Choroid plexus epithelial cell (primary cell): ENCODE measurements at places on chromosomes 7 and 10.
A peak's percentile ranks its signal among the peaks of the same experiment; 100 is the strongest.

DNA sequence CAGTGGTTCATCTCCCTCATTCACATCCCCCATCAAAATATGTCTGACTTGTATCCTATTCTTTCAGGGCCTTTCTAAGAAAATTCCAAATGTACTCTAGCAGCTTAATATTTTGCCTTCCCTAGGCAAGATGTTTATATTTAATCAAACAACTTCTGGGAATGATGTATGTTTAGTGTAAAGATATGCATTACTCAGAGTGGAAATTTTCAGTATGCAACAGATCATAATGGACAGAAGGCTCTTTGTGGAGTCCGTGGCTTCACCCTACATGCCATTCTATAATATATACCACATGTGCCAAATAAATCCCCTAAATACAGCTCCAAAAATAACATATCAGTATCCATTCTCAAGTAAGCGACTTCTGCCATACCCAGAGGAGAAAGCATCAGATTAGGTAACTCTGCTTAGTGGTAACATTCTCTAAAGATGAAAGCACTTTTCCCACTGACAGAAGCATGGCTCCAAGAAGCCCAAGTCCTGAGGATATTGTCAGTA, 316.6 kb downstream of the KCNMA1 start:
- peak; percentile 76 for DNase-seq

DNA sequence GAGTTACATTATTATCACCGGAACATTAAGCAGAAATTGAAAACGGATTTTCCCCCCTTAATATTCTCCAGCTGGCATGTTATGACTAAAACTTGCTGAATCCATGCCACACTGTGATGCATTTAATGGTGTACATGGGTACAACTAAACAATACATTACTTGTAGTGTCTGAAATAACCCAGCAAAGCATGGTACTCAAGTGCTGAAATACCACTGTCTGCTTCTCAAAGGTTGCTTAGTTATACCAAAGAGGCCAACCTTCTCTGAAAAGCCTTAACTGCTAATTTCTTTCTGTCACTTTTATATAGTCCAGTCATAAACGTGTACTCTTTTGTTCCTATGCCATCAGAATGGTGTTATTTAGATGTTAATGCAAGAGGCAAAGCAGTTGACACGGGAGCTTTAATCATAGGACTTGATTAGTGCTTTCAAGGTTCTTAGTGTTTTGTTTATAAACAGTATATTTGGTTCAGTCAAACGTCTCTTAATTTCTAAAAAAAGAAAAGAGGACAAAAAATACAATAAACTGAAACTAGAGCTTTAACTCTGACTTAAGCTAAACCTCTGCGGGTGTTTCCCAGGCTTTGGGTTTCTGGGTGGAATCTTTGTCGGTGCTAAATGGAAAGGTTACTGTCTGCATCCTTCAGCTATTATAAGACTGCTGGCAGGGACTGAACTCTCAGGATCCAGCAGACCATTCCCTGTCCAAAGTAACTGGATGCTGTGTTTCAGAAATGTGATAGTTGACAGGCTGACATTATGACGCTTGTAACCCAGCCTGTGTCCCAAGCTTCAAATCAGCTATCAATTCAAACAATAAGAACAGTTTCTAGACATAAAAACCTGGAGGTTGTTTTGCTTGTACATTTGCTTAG, 202.6 kb downstream of the PPP1R3A start:
- no peak for DNase-seq

GRCh38 chr10:17781856-17782255, 27.3 kb upstream of the MRC1 start:
- DNase-seq = no peak

GRCh38 chr10:79239275-79239779, 107.9 kb upstream of the PPIF start:
- peak; percentile 43 for DNase-seq

GRCh38 chr7:123750389-123751230, 1.8 kb upstream of the WASL start:
- no peak for DNase-seq

- DNase-seq = no peak
These were observed 53.0 kb downstream of the COL13A1 start for GRCh38 chr10:69854511-69855345.
